ENCODE measurements at places on chromosomes 11 and 22.

DNA sequence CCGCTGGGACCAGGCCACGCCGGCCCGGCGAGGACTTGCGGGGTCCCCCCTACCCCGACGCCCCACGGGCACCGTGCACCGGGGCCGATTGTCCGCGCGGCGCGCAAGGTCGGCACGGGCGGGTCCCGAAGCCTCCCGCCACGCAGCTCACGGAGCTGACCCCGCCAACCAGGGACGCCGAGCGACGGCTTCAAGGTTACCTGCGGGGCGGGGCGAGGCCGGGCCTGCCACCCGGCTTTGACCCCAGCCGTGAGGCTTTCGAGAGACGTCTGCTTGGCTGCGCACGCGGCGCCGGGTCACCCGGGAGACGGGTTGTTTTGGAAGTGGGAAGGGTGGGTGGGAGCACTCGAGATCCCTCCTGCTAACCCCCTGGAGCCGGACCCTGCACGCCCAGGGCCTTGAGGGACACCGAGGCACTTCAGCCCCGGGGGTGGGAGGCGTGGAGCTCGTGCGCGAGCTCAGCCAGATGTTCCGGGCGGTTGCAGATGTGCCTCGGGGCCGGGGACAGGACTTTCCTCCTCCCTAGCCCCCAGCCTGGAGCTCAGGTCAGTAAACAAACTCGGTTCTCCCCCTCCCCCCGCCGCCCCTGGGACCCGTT is 3.2 kb upstream of the WNT11 start:
- peak; percentile 78 for DNase-seq

DNA sequence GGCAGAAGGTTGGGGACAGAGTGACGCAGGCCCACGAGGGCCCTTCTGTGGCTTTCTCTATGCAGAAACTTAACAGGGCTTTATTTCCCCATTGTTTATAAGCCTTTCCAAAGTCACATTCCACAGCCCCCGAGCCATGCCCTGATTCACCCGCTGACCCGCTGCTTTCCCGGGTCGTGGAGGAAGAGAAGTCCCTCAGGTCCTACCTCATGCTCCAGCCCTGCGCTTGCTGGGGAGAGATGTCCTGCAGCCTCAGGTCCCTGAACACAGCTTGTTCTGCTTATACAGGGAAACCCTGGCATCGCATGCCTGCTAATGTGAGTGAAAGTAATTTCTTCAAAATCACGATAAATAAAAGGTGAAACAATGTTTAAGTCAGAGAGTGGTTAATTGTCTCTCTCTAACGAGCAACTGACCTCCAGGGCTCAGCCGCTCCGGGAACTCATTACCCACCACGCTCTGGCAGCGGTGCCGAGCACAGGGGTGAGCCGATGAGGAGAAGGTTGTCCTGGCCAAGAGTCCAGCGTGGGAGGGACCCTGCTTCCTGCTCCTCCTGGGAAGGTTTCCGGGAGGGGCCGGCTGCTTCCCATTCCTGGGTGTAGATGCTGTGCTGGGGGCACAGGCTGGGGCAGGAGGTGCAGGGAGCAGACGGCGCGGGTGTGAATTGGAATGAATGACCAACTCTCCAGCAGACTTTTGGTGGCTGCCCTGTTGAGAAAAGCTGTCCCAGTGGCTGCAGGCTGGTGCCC is 595.2 kb downstream of the BRD1 start:
- peak; percentile 38 for DNase-seq

GRCh38 chr22:19213442-19214077 is 35.0 kb upstream of the SLC25A1 start:
- DNase-seq = no peak

- DNase-seq = no peak
These were observed 198.4 kb downstream of the SBF2 start for GRCh38 chr11:10095412-10096208.

DNA sequence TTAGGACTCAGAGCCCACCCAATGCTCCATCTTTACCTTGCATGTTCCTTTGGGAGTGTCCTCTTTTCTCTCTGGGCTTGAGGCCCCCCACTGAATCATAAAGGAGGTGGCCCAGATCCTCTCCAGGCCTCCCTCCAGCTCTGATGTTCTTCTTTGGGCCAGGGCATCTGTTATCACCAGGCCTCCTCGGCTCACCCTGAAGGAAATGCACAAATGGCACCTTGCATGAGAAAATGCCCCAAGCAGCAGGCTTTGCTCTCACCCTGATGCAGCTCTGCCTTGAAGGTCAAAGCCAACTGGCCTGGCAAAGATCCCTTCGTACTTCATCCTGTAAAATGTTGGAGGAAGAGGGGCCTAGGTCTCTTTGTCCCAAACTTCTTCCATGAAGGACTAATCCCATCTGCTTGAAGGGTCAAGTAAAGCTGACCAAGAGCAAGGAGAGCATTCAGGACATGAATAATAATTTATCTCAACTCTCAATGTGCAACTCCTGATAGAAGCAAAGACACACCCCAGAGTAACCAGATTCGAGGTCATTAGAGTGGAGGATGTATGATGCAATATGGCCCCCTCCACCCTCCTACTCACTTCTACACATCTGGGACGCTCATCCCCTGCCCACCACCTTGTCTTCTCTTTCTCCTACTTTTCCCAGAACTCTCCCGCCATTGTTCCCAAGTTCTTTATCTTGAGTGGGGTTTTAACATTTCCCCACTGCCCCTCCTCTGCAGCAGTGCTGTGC is 9.5 kb downstream of the APOL6 start:
- DNase-seq = no peak

DNA sequence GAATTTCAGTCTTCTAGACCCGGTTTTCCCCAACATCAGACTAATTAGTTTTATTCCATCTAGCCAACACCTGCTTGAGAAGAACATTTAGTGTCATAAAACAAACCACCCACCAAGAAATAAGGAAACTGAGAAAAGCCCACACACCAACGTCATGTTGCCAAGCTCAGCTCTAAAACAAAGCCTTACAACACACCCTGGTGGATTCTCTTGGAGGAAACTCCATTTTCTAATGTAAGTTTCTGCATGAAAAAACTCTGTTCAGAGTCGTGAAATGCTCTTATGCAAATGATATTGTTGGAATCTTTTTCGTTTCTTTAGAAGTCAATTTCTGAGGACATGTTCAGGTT is 105.0 kb upstream of the RAG2 start:
- no peak for DNase-seq

DNA sequence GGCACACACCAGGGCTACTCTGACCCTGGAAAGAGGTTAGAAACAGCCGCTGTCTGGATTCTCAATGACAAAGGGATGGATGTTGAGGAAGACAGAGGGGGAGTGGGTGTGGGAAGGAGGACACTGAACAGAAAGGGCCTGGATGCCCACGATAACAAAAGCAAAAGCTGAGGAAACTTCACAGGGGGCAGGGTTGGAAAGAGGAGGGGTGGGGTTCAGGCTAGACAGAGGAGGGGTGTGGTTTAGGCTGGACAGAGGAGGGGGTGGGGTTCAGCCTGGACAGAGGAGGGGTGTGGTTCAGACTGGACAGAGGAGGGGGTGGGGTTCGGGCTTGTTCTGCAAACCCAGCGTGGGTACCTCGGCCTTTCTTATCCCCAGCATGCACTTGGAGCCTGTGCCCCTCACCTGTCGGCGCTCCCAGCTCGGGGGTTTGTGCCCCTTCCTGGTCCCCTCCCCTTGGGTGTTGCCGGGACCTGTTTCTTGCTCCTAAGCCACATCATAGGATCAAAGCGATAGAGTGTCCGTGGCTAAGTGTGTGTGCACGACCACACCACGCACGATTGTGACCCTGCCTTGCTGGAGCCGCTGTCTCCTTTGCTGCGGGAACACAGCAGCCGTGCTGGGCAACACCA is 75.6 kb downstream of the BRD1 start:
- DNase-seq = no peak

GRCh38 chr11:117538263-117539135 is 210.8 kb downstream of the CEP164 start:
- no peak for DNase-seq

DNA sequence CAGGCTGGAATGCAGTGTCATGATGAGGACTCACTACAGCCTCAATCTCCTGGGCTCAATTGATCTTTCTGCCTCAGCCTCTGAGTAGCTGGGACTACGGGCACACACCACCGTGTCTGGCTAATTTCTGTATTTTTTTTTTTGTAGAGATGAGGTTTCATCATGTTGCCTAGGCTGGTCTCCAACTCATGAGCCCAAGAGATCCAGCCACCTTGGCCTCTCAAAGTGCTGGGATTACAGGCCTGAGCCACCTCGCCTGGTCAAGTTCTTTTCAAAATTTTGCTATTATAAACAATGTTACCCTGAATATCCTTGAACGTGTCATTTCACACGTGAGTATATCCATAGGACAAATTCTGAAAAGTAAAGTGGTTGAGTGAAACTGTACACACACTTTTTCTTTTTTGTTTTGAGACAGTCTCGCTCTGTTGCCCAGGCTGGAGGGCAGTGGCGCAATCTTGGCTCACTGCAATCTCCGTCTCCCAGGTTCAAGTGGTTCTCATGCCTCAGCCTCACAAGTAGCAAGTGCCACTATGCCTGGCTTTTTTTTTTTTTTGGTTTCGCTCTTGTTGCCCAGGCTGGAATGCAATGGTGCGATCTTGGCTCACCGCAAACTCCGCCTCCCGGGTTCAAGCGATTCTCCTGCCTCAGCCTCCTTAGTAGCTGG is 21.6 kb upstream of the EP300 start:
- DNase-seq = no peak

- no peak for DNase-seq
These were observed 486.9 kb downstream of the MIAT start for GRCh38 chr22:27144321-27144720.

GRCh38 chr11:93783765-93784144 is 327 bp upstream of the MED17 start:
- no peak for DNase-seq

DNA sequence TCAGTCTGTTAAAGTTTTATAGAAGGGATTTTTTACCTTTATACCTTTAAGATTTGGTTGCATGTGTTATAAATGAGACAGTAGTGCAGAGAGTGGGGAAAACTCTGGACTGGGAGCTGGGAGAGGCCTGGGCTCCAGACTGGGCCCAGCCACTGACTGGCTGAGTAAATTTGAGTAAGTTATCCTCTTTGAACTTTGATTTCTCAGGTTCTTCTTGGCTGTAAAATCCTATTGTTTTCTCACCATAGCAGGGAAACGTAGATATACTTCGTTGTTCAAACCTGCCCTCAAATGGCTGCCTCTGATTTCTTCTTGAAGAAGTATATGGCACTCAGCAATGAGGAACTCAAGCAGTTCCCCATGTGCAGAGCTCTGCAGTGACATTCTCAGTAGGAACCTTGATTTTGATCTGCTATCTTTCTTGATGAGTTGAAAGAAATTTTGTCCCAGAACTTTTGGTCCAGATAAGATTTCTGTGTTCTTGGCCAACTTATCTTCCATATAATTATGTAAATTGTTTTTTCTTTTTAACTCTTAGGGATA is 8.8 kb downstream of the BMAL1 start:
- no peak for DNase-seq

DNA sequence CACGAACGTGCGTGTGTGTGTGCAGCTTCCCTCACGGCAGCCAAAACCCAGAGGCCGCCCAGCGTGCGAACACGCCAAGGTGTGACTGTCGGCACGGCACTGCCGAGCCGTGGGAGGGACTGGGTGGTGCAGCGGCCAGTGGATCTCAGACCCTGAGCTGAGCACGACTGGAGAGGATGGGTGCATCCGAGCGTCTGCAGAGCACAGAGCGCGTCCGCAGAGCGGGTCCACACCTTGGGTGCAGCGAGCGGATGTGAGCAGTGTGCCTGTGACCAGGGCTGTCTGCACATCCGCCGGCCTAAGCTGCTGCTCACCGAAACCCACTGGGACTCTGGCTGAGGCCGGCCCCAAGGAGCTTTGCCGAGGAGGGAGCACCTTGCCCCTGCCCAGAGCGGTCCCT is 22.7 kb downstream of the PTDSS2 start:
- no peak for DNase-seq

Data from retina (tissue), 1 donor.